Esophagus mucosa (tissue), 1 donor: ENCODE measurements at places on chromosomes 11 and 22. TPM values are rescaled to one million over a fixed set of nuclear protein-coding genes. Genes with fewer than 3 reads are reported as not detected.

DNA sequence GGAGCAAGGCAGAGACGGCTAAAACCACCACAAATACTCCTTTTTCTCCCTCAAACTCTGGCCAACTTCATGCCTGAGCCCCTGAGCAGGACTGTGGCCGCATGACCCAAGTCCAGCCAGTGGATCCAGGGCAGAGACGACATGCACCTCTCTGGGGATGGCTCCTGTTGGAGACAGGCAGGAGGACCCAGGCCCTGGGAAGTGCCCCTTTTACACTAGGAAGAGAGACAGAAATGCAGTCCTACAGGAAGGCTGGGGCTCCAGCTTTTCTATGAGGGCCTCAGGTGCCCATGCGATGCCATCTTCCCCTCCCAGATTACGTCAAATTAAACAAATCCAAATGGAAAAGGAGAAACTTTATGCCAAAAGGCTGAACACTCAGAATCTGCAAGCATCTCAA lies 498.0 kb downstream of the BRD1 start:
- ATAC-seq = no peak

- ATAC-seq = peak; percentile 2
Observed at GRCh38 chr11:65634905-65635731, 2.8 kb upstream of the SIPA1 start.

DNA sequence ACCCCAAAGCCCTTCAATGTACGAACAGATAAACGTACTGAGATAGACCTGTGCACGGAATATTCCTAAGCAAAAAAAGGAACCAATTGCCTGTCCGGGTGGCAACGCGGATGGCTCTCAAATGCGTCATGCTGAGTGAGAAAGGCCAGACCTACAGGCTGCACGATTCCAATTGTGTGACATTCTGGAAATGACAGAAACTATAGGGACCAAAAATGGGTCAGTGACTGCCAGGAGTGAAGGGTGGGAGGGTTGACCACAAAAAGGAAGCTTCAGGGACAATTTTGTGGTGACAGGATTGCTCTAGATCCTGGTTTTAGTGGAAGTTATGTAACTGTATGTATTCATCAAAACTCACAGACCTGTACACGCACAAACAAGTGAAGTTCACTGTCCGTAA lies 24.0 kb upstream of the SYT8 start:
- no peak for ATAC-seq

DNA sequence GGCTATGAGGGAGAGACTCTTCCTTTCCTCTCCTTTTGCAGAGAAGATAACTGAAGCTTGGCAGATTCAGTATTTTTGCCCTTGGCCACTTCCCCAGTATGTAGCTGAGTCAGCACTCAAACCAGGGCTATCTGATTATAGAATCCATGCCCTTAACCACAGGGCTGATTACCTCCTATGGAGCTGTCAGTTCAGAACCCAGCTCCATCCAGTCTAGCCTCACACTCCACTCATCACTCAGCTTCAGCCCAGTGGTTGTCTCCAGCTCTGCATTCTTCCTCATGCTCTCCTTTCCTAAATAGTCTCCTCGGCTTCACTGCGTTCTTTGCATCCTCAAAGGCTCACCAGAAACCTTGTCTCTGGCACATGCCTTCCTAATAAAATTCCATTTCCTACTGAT lies 151.6 kb upstream of the BLID start:
- ATAC-seq = no peak

DNA sequence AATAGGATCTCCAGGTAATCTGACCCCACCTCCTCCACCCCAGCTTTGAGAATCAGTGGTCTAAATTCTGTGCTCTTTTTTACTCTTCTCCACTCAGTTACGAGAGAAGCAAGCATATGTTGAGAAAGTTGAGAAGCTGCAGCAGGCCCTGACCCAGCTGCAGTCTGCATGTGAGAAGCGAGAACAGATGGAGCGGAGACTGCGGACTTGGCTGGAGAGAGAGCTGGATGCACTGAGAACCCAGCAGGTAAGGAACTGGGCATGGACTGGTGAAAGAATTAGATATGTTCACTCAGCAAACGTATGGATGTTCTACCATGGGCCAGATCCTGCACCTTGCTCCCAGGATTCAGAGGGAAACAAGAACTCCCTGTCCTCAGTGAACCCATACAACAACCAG lies 85.7 kb downstream of the AMOTL1 start:
- no peak for ATAC-seq

- ATAC-seq = no peak
Observed at GRCh38 chr11:87368151-87368550, 330.4 kb downstream of the TMEM135 start.

- ATAC-seq = no peak
Observed at GRCh38 chr11:120354068-120354467, 17.9 kb downstream of the ARHGEF12 start.

DNA sequence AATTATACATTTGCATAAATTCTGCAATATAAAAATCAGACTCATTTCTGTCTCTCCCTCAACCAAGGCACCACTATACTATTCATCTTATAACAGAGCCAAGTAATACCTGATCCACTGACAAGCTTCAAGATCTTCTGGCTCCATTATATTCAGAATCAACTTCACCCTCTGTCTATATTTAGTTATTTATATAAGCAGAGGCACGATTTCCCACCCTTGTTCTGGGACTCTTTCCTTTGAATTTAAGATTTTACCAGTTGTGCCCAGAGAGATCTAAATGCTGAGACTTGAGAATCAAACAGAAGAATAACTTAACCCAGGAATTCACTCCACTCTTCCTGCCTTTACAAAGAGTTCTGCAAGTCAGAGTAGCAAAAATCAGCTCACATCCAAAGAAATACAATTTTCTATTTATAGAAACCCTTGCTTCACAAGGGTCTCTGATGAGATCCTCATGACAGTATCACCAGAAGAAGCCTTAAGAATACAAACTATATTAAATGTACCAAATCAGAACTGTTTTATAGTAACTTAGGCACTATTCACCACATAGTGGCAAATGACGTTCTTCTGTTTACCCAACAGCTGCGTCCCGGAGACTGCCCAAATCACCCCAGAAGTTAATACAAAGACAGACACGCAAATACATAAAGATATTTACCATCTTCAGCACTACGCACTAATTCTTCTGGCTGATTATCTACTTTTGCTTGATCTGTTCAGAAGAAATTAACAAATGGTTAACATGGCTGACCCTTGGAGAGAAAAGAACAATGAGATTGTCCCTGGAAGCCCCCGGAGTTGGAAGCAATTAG lies 32.3 kb upstream of the CCDC89 start:
- no peak for ATAC-seq

DNA sequence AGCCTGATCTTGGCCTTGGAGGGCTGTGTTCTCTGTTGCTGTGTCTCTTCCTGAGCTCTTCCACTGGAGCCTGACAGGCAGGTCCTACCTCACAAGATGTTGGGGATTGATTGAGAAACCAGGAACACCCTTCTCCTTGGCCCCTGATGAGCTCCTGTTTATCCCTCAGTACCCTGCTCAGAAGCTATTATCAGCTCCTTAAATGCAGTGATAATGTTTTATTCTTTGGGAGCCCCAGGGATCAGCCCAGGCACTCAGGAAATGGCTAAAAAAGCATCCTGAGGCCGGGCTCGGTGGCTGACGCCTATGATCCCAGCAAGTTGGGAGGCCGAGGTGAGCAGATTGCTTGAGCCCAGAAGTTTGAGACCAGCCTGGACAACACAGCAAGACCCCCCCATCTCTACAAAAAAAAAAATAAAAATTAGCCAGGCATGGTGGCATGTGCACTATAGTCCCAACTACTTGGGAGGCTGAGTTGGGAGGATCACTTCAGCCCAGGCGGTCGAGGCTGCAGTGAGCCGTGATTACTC lies 4.9 kb upstream of the PHLDA2 start:
- ATAC-seq = no peak

- ATAC-seq = no peak
Observed at GRCh38 chr11:88387957-88388356, 50.4 kb upstream of the CTSC start.

GRCh38 chr22:23803001-23803819 lies 16.4 kb downstream of the SMARCB1 start:
- no peak for ATAC-seq

GRCh38 chr11:25702417-25702816 lies 629.5 kb upstream of the ANO3 start:
- no peak for ATAC-seq

DNA sequence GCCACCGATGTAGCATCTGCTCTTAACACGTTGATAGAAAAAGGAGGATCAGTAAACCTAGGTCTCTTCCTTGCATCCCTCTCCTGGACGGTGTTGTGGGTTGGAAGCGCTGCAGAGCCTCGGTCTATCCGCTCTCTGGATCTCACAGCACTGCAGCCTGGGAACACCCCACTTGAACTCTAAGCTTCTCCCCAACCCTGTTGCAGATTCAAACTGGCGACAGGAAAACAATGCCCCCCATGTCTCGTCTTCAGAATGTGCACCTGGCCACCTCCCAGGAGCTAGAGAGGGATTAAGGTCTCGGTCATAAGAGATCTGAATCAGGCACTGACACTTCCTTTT lies 454 bp downstream of the TMEM218 start:
- ATAC-seq = no peak

- ATAC-seq = no peak
Observed at GRCh38 chr11:92457250-92457649, 232.6 kb downstream of the FAT3 start.

The ARHGAP20 gene
- total RNA-seq = 2.6 TPM

The DEPDC7 gene
- total RNA-seq = 5.6 TPM

The UBASH3B gene
- total RNA-seq = 13.9 TPM

The APOBEC3H gene
- total RNA-seq = not detected
